ENCODE measurements at places on chromosomes 13 and 19.

GRCh38 chr19:55147545-55148251 is 1.3 kb downstream of the TNNT1 start:
- no peak for DNase-seq

GRCh38 chr19:3017923-3018322 is 11.2 kb downstream of the TLE2 start:
- no peak for DNase-seq

DNA sequence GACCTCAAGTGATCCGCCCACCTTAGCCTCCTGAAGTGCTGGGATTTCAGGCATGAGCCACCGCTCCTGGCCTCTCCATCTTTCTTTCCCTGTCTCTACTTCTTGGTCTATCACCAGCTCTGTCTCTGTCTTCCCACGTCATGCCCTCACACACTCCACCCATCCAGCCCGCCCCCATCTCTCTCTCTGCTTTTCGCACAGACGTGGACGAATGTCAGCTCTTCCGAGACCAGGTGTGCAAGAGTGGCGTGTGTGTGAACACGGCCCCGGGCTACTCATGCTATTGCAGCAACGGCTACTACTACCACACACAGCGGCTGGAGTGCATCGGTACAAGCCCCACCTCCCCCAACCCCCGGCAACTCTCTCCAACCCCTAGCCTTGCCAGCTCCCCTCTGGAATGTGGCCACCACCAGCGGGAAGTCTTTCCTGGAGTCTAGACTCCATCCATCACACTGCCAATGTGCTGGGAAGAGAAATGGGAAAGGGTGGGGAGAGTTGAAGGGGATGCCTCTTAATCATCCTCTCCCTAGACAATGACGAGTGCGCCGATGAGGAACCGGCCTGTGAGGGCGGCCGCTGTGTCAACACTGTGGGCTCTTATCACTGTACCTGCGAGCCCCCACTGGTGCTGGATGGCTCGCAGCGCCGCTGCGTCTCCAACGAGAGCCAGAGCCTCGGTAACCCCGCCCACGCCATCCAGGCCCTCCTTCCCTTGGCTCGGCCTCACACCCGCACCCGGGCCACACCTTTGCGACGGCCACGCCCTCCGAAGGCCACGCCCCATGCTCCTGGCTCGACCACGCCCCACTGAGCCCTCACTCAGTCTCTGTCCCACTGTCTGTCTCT is 22.5 kb downstream of the LTBP4 start:
- no peak for DNase-seq

DNA sequence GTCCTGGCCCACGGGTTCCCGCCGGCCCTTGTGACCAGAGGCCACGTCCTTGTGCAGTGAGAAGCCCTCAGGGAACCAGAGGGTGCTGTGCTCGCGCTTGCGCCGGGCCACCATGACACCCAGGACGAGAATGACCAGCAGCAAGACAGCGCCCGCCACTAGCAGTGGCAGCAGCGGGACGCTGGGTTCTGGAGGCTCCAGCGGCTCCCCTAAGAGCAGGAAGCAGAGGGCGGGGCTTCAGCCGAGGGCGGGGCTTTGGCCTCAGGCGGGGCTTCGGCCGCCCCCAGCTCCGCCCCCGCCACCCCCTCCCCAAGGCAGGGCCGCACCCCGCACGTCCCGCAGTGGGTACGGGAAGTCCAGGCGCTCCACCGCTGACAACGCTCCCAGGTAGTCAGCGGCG is 30.4 kb downstream of the NOTCH3 start:
- DNase-seq = no peak

DNA sequence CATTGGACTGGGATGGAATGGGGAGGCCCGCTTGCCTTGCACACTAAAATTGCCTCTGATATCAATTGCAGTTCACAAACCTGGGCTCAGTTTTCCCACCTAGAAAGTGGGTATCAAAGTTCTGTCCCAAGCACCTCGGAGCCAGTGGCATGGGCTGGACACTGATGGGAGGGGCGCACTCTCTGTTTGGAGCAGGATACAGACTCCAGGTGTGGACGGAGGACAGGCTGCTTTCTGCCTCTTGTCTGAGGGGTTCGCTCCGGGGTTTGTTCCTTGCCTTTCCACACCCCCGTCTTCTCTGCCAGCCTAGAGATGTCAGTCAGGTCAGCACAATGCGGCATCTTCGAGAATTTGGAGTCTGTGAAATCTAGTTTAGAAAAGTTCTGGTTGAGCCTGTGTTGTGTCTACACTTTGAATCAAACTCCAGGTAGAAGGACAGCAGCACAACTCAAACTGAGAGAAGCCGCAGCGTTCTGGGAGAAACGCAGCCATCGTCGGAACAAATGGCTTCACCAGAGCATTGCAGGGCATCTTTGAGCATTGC is 141.9 kb downstream of the TEX29 start:
- peak; percentile 53 for DNase-seq

DNA sequence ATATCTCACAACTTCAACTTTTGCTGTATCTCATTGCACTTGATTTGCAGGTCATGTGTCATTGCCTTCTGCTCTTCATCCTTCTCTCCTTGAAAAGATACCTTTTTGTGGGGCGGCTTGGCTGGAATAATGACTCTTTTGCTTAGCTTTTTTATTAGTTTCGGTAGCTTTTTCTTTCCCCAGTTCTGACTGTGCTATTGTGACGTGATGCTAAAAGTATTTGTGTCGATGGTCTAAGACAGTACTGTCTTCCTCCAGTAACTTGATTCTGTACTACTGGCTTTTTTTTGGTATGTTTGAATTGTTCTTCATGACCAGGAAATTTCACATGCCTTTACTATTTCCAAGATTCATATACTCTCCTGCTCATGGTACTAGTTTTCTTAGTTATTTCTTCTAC is 63.1 kb downstream of the SLITRK1 start:
- no peak for DNase-seq

GRCh38 chr13:62544928-62545327 is 1129.3 kb upstream of the PCDH20 start:
- DNase-seq = no peak

DNA sequence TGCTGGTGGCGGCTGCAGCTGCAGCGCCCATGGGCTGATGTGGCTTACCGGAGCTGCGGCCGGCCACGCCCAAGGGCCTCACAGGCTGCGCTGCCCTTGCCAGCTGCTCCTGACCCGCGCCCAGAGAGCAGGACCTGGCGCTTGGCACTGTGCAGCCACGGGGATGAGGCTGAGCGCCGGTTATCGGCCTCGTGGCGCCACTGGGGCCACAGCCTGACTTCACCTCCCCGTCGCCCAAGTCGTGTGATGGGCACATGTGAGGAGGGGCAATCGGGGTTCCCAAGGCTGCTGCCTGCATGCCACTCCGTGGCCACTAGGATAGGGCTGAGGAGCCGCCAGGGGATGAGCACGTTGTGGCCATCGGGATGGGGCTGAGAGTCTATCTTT is 77.2 kb upstream of the PABPC3 start:
- DNase-seq = no peak

- no peak for DNase-seq
Measured at GRCh38 chr19:16327911-16328823, 3.5 kb downstream of the KLF2 start.

DNA sequence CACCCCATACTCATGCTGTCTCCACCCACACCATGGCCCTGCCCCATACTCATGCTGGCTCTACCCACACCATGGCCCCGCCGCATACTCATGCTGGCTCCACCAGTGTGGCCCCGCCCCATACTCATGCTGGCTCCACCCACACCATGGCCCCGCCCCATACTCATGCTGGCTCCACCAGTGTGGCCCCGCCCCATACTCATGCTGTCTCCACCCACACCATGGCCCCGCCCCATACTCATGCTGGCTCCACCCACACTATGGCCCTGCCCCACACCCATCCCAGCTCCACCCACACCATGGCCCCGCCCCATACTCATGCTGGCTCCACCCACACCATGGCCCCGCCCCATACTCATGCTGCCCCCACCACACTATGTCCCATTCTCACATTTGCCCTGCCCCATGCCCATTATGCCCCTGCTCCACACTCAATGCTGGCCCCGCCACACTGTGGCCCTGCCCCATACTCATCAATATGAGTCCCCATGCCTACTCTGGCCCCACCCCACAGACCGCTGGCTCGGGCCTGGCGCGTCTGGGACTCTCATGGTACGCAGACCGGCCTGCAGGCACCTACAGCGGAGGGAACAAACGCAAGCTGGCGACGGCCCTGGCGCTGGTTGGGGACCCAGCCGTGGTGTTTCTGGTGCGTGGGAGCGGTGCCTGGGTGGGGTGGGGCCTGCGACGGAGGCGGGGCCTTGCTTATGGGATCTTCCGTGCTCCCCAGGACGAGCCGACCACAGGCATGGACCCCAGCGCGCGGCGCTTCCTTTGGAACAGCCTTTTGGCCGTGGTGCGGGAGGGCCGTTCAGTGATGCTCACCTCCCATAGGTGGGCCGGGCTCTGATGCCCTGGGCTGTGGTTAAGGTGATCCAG is 3.7 kb upstream of the ARHGAP45 start:
- no peak for DNase-seq

GRCh38 chr19:19110410-19111135 is 27.7 kb downstream of the TMEM161A start:
- no peak for DNase-seq

DNA sequence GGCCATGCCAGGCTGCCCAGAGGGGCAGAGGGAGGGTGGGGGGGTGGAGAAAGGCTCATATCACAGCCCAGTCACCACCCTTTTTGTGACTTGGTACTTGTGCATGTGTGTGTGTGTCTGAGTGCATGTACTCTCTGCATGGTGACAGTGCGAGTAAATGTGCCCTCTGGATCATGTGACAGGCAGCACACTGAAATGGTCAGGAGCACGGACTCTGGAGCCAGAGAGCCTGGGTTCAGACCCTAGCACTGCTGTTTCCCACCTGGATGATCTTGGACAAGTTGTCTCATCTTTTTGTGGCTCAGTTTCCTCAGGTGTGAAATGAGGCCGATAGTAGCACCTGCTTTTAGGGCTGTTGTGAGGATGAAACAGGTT is 2.0 kb downstream of the CIC start:
- no peak for DNase-seq

DNA sequence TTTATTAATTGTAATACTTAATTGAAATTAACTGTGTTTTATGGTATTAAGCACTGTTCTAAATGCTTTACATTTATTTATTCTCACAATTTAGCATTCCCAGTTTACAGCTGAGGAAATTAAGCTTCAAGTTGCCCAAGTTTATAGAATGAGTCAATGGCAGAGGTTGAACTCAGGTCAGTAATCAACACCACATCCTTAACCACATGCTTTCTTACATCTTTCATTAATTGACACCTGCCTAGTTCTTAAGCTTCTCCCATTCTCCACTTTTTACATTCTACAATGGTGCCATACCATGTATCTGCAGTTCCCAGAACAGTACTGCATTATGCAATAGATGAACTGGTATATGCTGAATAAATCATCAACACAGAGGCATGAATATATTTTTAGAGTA is 11.7 kb upstream of the RBM26 start:
- no peak for DNase-seq

- no peak for DNase-seq
Measured at GRCh38 chr13:76836311-76836710, 49.9 kb downstream of the KCTD12 start.

DNA sequence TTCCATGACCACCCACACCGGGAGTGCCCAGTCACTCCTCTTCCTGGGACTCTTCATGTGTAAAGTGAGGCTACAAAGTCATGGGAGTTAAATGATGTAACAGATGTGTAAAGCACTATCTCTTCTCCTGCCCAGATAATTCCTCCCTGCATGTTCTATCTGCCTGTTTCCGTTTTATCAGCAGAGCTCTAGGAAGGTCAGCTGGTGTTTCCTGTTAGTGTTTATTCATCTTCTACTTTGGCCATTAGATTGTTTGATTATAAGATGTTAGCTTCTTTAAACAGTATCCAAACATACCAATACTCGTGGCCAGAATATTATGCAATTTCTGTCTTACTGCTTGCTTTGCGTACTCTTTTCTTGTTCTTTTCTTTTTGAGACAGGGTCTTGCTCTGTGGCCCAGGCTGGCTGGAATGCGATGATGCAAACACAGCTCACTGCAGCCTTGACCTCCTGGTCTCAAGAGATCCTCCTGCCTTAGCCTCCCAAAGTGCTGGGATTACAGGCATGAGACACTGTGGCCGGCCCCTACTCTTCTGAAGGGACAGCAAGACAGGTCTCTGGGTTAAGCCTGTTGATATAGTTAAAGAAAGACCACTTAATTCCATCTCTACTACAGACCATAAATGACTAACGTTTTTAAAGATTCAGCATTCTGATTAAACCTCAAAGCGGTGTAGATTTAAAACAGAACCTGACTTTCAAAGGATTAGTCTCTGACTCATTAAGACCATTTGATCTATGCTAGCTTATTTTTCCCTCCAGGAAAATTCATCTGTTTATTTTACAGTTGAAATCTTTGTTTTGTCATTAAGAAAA is 97.4 kb upstream of the AKAP11 start:
- no peak for DNase-seq

DNA sequence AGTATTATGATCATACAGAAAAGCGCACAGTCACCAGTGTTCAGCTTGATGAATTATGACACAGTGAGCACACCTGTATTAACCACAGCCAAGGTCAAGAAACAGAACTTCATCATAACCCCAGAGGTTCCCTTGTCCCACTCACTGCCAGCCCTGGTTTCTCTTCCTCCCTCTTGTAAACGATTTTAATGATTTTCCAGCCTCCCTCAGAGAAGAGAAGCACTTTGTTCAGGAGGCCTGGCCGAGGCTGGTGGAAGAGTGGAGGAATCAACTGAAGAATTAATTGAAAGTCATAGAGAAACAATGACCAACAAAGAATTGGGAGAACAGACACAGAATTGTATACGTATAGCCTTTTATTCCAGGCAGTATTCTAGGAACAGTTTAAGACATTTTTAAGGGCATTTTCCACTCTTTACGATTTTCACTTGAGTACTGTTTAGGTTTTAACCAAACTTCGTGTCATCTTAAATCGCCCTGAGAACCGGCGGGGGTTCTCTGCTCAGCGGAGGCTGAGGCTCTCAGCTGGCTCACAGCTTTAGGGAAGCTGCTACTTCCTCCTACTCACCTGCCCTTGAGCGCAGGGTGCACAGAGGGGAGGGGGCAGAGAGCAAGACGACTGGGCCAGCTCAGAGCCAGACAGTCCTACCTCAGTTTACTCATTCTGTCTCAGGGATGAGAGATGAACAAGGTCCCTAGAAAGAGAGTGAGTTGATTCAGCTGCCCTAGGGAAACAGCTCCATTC is 108.6 kb downstream of the AKAP11 start:
- DNase-seq = no peak

Measured in SJSA1 (cell line).